Erythroblast (primary cell): ENCODE measurements at places on chromosomes 12 and 14.

DNA sequence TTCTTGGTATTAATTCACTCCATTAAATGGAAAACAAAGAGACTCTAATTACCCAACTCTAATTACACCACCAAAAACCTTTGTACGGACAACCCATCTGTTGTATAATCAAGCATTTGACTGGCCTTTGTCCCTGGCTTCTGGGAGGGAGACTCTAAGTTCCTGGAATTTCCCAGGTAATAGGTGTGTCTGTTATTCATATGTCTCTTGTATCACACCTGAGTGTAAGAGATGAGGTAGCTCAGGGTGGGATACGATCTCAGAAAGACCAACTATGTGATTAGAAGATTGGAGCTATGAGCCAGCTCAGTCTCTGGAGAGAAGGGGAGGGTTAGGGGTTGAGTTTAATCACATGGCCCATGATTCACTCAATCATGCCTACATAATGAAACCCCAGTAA is 94.7 kb upstream of the PLXNC1 start:
- no peak for DNase-seq

DNA sequence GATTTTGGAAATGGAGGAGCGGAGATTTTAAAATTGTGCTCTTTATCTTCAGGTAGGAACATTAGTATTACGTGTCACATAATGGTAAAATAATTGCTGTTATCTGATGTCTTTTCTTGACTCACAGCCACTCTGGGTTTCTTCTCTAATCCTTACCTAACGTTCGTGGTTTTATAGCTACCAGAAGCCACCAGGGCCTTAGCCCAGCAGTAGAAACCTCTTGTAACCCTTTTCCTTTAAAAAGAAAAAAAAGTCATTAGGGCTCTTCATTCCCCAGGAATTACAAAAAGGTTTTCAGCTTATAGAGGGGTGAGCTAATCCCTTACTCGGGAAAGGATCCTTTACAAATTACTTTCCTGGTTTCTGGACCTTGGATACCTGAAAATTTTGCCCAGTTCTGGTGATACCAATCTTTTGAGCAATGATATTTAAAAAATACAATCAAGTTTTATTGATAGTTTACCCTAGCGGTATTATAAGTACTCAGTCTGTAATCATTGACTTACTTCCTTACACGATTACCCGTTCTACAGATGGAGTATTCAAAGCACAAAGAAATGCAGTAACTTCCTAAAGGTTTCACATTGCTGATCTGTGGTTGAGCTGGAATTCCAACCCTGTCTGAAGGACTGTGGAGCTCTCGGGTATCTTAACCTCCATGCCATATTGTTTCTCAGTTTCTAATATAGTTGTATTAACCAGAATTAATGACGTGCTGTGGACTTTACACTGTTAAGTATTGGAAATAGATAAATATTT is 1.6 kb downstream of the GABARAPL1 start:
- peak; percentile 33 for DNase-seq

GRCh38 chr12:31029468-31029867 is 44.2 kb upstream of the DDX11 start:
- no peak for DNase-seq

- no peak for DNase-seq
Observed at GRCh38 chr12:121534495-121535148, 46.2 kb downstream of the KDM2B start.

DNA sequence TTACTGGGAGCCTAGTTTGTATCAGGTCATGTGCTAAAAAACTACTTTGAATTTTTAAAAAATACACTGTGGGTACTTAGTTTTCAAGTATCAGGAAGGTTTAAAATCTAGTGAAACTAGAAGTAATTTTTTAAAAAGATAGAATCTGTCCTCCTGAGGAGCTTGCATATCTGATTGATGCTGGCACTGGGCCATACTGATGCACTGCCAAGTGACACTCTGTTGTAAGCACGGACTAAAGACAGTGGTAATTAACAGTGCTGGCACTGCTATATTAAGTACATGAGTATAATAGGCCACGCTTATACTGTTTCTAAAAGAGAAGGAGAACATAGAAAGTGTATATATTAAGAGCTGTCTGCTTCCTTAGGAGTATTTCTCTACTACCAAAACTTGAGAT is 10.0 kb upstream of the TBC1D30 start:
- DNase-seq = no peak

DNA sequence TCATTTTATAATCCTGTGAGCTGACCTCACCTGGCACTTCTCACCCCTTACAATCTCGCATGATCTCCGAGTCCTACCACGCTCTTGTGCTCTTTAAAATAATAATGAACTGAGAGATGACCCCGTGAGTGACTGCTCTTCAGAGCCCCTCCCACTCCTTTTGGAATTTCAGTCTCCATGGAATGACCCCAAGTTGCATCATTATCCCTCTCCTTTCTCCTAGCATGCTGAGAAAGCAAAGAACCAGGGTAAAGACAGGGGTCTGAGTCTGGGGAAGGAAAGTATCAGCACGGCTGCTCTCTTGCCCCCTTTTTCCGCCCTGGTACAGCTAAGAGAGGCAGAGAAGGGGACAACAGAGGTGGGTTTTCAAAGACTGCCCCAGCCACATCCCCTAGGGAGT is 178.3 kb upstream of the PLEKHA5 start:
- DNase-seq = no peak

DNA sequence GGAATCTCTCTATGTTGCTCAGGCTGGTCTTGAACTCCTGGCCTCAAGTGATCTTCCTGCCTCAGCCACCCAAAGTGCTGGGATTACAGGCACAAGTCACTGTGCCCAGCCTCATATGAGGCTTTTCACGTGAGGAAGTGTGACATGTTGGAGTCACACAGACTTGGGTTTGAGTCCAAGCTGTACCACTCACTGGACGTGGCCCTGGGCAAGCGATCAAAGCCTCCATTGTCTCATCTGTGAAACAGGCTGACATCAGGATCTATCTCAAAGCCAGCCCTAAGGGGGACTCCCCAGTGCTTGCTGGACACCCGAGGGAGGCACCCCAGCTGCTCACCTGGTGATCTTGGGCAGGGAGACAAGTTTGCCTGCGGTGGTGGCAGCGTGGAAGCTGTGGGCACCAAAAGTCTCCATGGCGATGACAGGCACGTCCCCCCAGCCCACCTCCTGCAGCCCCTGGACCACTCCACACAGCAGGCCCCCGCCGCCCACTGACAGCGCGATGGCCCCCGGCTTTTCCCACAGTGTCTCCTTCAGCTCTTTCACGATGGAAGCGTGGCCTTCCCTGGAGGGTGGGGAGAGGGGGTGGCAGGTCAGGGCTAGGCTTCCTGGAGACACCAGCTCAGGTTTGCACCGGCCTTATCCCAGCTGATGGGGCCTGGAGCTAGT is 6.7 kb downstream of the SDS start:
- DNase-seq = no peak

- no peak for DNase-seq
Observed at GRCh38 chr14:79656056-79656455, 555.2 kb downstream of the DIO2 start.

GRCh38 chr14:49363821-49364751 is 222.1 kb downstream of the RPS29 start:
- DNase-seq = no peak

DNA sequence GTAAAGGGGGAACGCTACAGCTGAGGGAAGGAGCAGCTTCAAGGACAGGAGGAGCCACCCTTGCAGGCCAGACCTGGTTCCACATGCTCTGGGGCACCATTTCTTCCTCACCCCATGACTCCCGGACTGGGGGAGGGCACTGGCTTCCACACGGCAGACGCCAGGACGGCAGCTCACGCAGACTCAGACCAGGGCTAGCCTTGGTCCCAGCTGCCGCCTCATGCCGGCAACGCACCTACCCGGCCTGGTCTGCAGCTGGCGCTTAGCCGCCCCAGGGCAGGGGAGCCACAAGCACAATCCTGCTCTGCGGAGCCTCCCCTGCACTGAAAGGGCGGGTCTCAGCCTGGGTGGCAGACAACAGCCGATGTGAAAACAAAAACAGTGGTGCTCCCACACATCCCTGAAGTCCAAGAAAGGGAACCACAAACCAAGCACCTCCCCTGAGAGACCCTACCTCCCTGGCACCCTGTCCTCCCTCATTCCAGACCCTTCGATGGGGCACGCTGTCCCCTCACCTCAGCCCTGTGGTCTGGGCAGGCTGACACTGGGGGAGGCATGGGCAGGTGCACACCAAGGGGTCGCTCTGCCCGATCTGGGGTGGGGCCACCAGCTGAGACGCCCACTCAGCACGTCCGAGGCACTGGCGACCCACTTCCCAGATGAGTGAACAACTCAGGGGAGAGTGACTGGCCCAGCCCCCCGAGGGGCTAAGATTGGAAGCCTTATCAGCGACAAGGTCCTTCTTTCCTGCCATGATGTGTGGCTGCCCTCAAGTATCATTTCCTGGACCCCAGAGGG is 65.0 kb downstream of the CHGA start:
- DNase-seq = no peak

- DNase-seq = no peak
Observed at GRCh38 chr12:92640691-92641090, 62.1 kb upstream of the PLEKHG7 start.

- no peak for DNase-seq
Observed at GRCh38 chr12:50188241-50188781, 21.1 kb upstream of the CERS5 start.

- DNase-seq = no peak
Observed at GRCh38 chr14:103008768-103009357, 48.5 kb downstream of the CDC42BPB start.

DNA sequence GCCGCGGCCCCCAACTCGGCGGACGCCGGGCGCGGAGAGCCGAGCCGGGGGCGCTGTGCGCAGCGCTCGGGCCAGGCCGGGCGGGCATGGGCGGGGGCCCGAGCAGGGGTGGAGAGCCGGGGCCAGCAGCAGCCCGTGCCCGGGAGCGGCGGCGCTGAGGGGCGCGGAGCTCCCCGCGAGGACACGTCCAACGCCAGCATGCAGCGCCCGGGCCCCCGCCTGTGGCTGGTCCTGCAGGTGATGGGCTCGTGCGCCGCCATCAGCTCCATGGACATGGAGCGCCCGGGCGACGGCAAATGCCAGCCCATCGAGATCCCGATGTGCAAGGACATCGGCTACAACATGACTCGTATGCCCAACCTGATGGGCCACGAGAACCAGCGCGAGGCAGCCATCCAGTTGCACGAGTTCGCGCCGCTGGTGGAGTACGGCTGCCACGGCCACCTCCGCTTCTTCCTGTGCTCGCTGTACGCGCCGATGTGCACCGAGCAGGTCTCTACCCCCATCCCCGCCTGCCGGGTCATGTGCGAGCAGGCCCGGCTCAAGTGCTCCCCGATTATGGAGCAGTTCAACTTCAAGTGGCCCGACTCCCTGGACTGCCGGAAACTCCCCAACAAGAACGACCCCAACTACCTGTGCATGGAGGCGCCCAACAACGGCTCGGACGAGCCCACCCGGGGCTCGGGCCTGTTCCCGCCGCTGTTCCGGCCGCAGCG is 639 bp downstream of the FZD10 start:
- DNase-seq = no peak

DNA sequence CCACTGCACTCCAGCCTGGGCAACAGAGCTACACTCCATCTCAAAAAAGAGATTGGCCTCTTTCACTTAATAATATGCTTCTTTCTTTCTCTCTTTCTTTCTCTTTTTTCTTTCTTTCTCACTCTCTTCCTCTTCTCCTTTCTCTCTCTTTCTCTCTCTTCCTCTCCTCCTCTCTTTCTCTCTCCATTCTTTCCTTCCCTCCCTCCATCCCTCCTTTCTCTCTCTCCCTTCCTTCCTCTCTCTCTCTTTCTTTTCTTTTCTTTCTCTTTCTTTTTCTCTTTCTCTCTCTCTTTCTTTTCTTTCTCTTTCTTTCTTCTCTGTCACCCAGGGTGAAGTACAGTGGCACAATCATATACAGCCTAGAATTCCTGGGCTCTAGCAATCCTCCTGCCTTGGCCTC is 38.4 kb downstream of the IRF2BPL start:
- DNase-seq = no peak

GRCh38 chr12:91914701-91915100 is 230.9 kb downstream of the BTG1 start:
- no peak for DNase-seq

- DNase-seq = no peak
Observed at GRCh38 chr12:5904441-5904840, 40.6 kb downstream of the ANO2 start.

- peak; percentile 15 for DNase-seq
Observed at GRCh38 chr14:106166650-106167204, 640.3 kb downstream of the TMEM121 start.

GRCh38 chr14:74462993-74463392 is 30.1 kb downstream of the NPC2 start:
- DNase-seq = no peak

DNA sequence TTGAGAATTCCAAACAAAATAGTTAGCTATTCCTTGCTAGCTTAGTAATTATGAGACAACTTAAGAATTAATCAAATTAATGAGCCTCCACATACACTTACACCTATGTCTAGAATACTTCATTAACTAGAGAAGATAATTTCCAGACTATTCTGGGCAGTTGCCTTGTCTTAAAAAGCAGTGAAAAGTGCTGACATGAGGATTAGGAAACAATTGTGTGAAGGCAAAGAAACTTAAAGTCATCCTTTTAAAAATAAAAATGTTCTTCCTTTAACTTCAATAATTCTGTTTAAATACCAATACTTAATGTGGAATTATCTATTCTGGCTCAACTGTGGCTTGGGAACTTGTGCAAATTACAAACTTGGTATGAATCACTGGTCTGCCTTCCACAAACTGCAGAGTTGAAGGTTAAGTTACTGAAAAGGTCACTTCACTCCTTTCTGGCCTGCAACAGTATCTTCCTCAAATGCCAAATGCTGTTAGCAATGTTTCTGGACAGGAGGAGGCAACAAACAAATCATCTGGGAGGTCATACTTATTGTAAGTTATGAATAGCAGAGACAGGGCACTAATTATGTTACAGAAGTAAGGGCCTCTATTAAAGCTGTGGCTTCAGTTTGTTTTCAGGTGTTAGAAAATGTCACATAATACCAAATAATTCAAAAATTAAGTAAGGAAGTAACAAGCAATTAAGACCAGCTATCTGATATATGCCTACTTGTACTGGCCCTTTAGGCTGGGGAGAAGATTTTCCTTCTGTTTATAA is 19.2 kb downstream of the PPTC7 start:
- DNase-seq = no peak

DNA sequence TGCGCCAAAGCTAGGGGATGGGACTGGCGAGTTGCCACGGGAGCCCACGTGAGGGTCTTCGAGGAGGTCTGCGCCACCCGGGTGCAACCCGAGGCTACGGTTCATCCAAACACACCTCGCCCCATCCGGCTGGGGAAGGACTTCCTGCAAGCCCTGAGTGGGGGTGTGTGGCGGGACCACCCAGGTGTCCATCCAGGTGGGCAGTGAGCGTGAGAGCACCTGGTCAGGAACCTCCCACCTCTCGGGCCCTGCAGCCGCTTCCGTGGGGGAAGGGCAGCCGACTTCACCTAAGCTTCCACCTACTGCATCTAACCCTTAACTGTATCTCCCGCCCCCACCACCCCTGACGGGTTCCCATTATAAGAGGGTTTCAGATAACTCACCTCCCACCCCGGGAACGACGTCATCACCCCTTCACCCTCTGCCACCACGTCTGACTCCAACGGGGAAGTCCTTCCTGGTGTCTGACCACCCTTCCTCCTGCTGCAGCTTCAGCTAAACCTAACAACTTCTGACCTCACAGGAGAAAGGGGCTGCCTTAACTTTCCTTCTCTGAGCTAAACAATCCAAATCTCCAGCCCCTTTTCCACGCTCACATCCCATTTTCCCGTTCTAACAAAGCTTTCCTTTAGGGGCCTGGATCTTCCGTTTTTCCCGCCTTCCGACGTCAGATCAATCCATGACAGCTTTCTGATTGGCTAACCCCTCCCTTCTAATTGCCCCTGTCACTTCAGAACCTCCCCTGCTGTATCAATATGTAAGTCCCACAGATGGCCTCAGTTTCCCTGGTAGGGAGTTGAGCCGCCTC is 27.4 kb upstream of the SMUG1 start:
- DNase-seq = peak; percentile 27
